Caco-2 (cell line): ENCODE measurements at places on chromosomes 4 and X. TPM values are rescaled to one million over a fixed set of nuclear protein-coding genes. Genes with fewer than 3 reads are reported as not detected.

Gene IL21
- not detected in 2 replicates for total RNA-seq

GRCh38 chr4:44448521-44449461, at the start of gene KCTD8:
KCTD8 (minus strand) TSS chr4:44448809.
- H3K4me3 ChIP-seq, result no peak within 1 kb of the TSS
- peak; percentile 40 for DNase-seq
- no peaks in the 10 kb centered on the region for H3K36me3 ChIP-seq
- no peak within 1 kb of the TSS for H3K27ac ChIP-seq
- H3K4me1 ChIP-seq, result no peaks in the 10 kb centered on the region

- H3K27me3 ChIP-seq, result no peaks in the 10 kb centered on the region
- no peaks in the 10 kb centered on the region for H3K4me1 ChIP-seq
- H3K36me3 ChIP-seq, result no peaks in the 10 kb centered on the region
- no peak overlapping the region for H3K27ac ChIP-seq
- no peak overlapping the region for H3K4me3 ChIP-seq
- DNase-seq, result no peak
These were observed 129.6 kb upstream of the QRFPR start for GRCh38 chr4:121510341-121510874.

GRCh38 chr4:77072195-77072753, 3.5 kb downstream of the CCNI start:
- peak; percentile 59 for DNase-seq
- no peaks in the 10 kb centered on the region for H3K36me3 ChIP-seq
- peaks cover 20% of the 10 kb centered on the region for H3K4me1 ChIP-seq

DNA sequence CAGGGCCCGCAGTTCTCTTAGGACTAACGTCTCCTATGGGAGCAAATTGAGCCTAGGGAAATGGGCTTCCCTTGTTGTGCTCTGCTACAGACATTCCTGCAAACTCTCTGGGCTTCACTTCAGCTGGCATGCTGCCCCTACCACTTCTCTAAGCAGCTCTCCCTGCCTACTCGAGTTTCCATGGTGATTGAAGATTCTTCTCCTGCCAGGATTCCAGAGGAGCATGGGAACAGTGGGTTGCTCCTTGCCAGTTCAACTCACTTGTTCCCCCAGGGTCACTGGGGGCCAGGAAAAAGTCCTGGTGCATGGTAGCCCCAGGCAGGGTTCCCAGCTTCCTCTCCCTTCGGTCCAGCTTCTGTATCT, 21.1 kb upstream of the WDR17 start:
- H3K4me3 ChIP-seq, result no peak overlapping the region
- H3K4me1 ChIP-seq, result no peaks in the 10 kb centered on the region
- H3K27ac ChIP-seq, result no peak overlapping the region
- no peaks in the 10 kb centered on the region for H3K27me3 ChIP-seq
- H3K36me3 ChIP-seq, result no peaks in the 10 kb centered on the region

DNA sequence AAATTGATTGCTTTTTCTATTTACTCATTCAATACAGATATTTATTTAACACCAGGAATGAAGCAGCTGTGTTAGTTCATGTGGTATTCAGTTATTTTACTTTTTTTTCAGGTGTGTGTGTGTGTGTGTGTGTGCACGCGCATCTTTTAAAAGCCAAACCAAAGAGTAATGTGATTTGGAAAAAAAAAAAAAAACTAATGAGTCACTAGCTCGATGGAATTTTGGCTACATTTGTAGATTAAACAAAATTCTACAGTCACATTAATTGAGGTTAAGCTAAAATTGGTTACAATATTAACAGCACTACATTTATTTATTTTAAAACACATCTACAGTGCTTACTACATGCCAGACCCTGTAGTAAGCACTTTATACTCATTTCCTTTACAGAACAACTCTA, 66.8 kb downstream of the HHIP start:
- no peak for DNase-seq
- H3K36me3 ChIP-seq, result no peaks in the 10 kb centered on the region
- H3K27ac ChIP-seq, result no peak overlapping the region
- no peaks in the 10 kb centered on the region for H3K27me3 ChIP-seq
- H3K4me1 ChIP-seq, result no peaks in the 10 kb centered on the region
- no peak overlapping the region for H3K4me3 ChIP-seq

Gene MAGEA4
- not detected in 2 replicates for total RNA-seq

- no peak overlapping the region for H3K27ac ChIP-seq
- H3K4me1 ChIP-seq, result no peaks in the 10 kb centered on the region
- H3K36me3 ChIP-seq, result no peaks in the 10 kb centered on the region
These were observed 33.8 kb downstream of the CXCL1 start for GRCh38 chr4:73902817-73903547.

Gene PLXNB3
- total RNA-seq, result 0.16 TPM in 1 of 2 replicates, not detected in the other

DNA sequence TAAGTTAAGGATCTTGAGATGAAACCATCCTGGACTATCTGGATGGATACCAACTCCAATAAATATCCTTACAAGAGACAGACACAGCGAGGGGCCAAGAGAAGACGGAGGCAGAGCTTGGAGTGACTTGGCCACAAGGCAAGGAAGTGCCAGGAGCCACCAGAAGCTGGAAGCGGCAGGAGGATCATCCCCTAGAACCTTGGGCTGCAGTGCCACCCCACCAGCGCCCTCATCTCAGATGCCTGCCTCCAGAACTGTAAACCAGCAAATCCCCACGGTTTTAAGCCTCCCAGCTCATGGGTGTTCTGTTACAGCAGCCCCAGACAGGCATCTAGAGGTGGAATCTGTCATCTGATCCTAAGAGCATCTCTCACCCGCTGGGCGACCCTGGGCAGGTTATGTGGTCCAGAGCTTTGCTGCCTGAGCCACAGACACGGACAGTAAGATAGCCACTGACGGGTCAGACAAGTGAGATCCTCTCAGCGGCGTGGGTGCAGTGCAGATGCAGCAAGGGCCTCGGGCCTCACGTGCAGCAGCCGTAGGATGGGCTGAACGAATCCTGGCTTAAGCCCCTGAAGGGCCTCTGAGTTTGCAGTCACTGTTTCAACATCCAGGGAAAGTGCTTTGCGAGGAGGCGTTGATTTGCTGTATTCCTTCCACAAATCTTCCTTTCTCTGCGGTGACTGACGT, 25.1 kb upstream of the MXD4 start:
- H3K36me3 ChIP-seq, result no peaks in the 10 kb centered on the region
- no peaks in the 10 kb centered on the region for H3K27me3 ChIP-seq
- peak; percentile 12 for DNase-seq
- H3K4me3 ChIP-seq, result no peak overlapping the region
- H3K4me1 ChIP-seq, result no peaks in the 10 kb centered on the region

DNA sequence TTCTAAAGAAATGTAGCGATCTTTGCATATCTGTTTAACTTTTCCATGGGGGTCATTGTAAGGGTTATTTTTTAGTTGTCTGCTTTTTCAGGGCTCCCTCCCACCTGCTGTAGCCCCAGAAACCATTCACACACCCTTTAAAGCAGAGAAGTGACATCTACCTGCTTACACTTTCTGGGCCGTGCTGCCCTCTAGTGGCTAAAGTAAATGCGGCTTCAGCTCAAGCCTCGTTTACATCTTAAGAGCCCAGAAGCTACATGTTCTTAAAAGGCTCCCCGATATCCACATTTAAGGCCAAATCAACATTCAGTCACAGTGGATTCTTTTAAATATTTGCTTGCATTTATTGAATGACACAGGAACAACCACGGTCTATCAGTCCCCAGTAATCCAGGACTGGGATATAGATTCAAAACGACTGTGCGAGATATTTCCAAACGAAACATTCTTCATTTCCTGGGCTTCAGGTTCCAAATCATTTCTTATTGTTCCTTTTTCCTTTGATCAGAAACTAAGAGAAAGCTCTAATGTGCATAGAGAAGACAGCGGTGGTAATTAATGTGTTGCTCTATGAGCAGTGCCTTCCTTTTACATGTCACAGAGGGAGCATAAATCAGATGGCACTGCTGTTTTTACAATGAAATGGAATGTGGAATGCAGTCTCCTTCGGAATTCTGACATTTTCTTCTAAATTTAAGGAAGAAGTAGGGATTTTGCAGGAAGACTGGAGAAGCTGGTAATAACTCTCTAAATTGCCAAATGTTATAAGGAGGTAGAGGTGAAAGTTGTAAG, 119.9 kb downstream of the RASGEF1B start:
- peak; percentile 62 for DNase-seq
- H3K27ac ChIP-seq, result no peak overlapping the region
- H3K36me3 ChIP-seq, result no peaks in the 10 kb centered on the region
- H3K4me1 ChIP-seq, result 0 out of 2 replicates have a peak, but pooled peaks cover 5% of the 10 kb centered on the region
- H3K27me3 ChIP-seq, result no peaks in the 10 kb centered on the region
- no peak overlapping the region for H3K4me3 ChIP-seq

Gene RNF212
- not detected in 2 replicates for total RNA-seq

- no peaks in the 10 kb centered on the region for H3K27me3 ChIP-seq
- no peak overlapping the region for H3K27ac ChIP-seq
- H3K4me3 ChIP-seq, result no peak overlapping the region
- no peaks in the 10 kb centered on the region for H3K36me3 ChIP-seq
- peak; percentile 32 for DNase-seq
These were observed 62.8 kb upstream of the EGFL6 start for GRCh38 chrX:13506574-13506973.

GRCh38 chr4:73507541-73507940, 26.0 kb downstream of the AFM start:
- no peaks in the 10 kb centered on the region for H3K36me3 ChIP-seq
- no peaks in the 10 kb centered on the region for H3K4me1 ChIP-seq
- no peaks in the 10 kb centered on the region for H3K27me3 ChIP-seq
- H3K4me3 ChIP-seq, result no peak overlapping the region
- no peak for DNase-seq
- no peak overlapping the region for H3K27ac ChIP-seq

Gene PRAF2
- 3.2 and 5.4 TPM in 2 replicates for total RNA-seq

Gene ETNPPL
- not detected in 2 replicates for total RNA-seq

GRCh38 chr4:17155486-17155885, 257.0 kb upstream of the LDB2 start:
- H3K27me3 ChIP-seq, result no peaks in the 10 kb centered on the region
- H3K4me1 ChIP-seq, result no peaks in the 10 kb centered on the region
- no peak overlapping the region for H3K4me3 ChIP-seq
- DNase-seq, result no peak
- H3K27ac ChIP-seq, result no peak overlapping the region

GRCh38 chrX:25737540-25737939, 400.6 kb upstream of the MAGEB18 start:
- H3K4me1 ChIP-seq, result no peaks in the 10 kb centered on the region
- no peak overlapping the region for H3K4me3 ChIP-seq
- no peaks in the 10 kb centered on the region for H3K36me3 ChIP-seq
- H3K27me3 ChIP-seq, result no peaks in the 10 kb centered on the region
- no peak for DNase-seq
- no peak overlapping the region for H3K27ac ChIP-seq

GRCh38 chr4:118732591-118733330, 47.6 kb downstream of the METTL14 start:
- DNase-seq, result no peak
- H3K27me3 ChIP-seq, result no peaks in the 10 kb centered on the region
- no peak overlapping the region for H3K4me3 ChIP-seq
- no peaks in the 10 kb centered on the region for H3K4me1 ChIP-seq
- H3K36me3 ChIP-seq, result no peaks in the 10 kb centered on the region
- H3K27ac ChIP-seq, result no peak overlapping the region

Gene PPP1R2C
- not detected in 2 replicates for total RNA-seq

GRCh38 chr4:38958453-38959190, 73.6 kb downstream of the TMEM156 start:
- no peak for DNase-seq
- no peak overlapping the region for H3K4me3 ChIP-seq
- no peaks in the 10 kb centered on the region for H3K4me1 ChIP-seq
- H3K27me3 ChIP-seq, result no peaks in the 10 kb centered on the region
- H3K27ac ChIP-seq, result no peak overlapping the region

GRCh38 chr4:94525993-94526728, 74.4 kb downstream of the PDLIM5 start:
- H3K36me3 ChIP-seq, result no peaks in the 10 kb centered on the region; the same call in 1 of the 2 replicates
- H3K4me3 ChIP-seq, result no peak overlapping the region
- H3K27me3 ChIP-seq, result no peaks in the 10 kb centered on the region
- no peak for DNase-seq
- peaks cover 25% of the 10 kb centered on the region for H3K4me1 ChIP-seq
- no peak overlapping the region for H3K27ac ChIP-seq

Gene CNGA1
- total RNA-seq, result 1.5 and 1.8 TPM in 2 replicates

Gene TACR3
- total RNA-seq, result not detected in 2 replicates

Gene IL13RA2
- not detected in 2 replicates for total RNA-seq

Gene IL2
- total RNA-seq, result not detected in 2 replicates

DNA sequence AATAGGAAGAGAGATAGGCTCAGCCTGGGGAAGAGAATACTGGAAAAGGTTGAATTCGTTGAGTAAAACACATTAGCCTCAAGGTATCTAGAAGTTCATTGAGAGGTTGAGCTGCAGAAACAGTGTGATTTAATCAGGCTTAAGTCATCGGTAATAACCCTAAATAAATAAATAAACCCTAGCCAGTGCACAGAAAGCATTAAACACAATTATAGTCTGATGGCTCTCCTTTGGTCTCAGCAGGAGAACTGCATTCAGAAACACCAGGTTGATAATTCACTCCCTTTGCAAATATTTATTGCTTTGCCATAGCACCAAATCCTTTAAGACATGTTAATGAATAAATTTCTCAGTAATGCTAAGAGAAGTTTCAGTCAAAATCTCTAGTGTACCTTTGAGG, 9.6 kb downstream of the DCX start:
- no peaks in the 10 kb centered on the region for H3K27me3 ChIP-seq
- H3K4me3 ChIP-seq, result no peak overlapping the region
- no peaks in the 10 kb centered on the region for H3K36me3 ChIP-seq
- DNase-seq, result no peak
- H3K27ac ChIP-seq, result no peak overlapping the region
- no peaks in the 10 kb centered on the region for H3K4me1 ChIP-seq

DNA sequence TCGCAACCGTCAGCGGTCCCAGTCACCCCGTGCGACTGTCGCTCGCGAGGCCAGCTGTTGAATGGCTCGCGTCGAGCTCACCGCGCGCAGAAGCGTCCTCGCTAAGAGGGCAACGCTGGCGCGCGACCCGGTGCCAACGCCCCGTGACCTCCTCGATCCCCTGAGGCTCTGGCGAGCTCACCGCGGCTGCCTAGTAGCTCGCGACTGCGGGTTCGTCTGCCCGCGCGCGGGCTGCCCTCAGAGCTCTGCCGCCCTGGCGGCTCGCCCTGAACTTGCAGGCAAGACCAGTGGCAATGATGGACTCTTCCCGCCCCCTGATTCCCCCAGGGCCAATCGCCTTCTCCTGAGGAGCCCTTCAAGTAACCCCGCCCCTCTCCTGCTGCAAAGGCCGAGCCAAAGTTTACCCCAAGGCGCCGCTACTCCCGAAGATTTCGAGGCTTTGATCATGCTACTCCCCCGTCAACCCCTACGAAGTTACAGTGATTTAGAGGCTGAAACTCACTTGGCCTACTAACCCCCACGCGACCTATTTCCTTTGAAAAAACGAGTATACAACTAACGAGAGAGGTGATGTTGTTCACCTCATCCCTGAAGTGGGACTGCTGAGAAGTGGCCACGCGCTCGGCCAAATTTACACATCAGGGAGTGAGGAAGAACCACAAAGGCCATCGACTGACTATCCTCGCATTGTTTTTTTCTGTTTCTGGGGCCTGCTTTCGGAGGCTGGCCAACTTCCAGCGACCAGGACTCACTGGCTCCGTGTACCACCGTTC, 37.5 kb downstream of the PGRMC1 start:
- no peak overlapping the region for H3K4me3 ChIP-seq
- H3K36me3 ChIP-seq, result no peaks in the 10 kb centered on the region
- H3K27ac ChIP-seq, result no peak overlapping the region
- no peak for DNase-seq

- no peaks in the 10 kb centered on the region for H3K27me3 ChIP-seq
- DNase-seq, result no peak
- H3K4me1 ChIP-seq, result no peaks in the 10 kb centered on the region
- H3K27ac ChIP-seq, result no peak overlapping the region
These were observed 35.2 kb downstream of the EDNRA start for GRCh38 chr4:147516133-147516532.

Gene PF4V1
- total RNA-seq, result not detected in 2 replicates

Gene ADH7
- not detected in 2 replicates for total RNA-seq

Gene ADAM29
- total RNA-seq, result not detected in 2 replicates

Gene CCKAR
- total RNA-seq, result 1.9 and 2.0 TPM in 2 replicates
